ENCODE measurements at places on chromosomes 11 and 22.

DNA sequence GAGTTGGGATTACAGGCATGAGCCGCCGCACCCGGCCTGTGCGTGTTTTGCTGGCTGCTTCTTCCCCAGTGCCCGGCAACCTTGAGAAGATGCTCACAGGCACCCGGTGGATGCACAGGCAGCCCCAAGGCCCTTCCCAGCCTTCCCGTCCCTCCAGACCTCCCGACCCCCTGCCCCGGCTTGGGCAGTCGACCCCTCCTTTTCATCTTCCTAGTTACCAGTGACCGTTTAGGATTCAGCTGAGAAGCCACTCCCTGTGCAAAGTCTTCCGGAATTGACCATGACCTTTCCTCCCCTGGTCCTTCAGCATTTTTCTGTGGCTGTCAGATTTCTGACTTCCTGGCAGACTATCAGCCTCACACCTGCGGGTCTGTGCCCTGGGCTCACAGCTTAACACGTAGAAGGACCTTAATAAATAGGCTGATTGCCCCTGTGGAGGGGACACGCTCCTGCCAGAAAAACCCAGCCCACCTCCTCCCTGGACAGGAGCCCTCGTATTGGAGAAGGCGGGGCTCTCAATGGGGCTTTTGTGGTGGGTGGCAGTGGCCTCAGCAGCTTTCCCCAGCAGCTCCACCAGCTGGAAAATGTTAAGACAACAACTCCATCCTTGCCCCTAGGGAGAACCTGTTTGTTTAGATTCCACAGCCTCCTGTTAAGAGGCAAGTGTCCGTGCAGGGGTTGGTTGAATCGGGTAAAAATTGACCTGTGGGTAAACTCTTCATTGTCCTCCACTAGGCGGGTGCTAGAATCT is 10.4 kb upstream of the ANO1 start:
- DNase-seq = peak; percentile 27

GRCh38 chr11:10208131-10208575 is 85.9 kb downstream of the SBF2 start:
- DNase-seq = peak; percentile 46

DNA sequence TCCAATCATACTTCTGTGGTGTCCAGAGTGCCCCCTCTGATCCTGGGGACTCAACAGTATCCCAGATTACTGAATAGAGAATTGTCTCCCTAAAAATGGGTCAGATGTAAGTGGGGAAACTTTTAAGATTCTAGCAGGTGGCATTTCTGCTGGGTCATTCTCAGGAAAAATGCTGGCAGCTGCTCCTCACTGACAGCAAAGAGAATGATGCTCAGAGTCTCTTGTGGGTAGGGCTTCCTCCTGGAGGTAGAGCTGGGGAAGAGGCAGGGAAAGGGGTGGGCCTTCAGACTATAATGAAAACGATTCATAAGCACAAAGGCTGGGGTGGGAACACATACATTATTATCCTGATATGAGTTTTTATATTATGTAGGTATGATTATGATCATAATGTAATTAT is 647.2 kb downstream of the NELL1 start:
- no peak for DNase-seq

GRCh38 chr11:134008634-134009071 is 51.9 kb upstream of the IGSF9B start:
- DNase-seq = no peak

GRCh38 chr22:22207845-22208564 is 36.6 kb upstream of the VPREB1 start:
- peak; percentile 69 for DNase-seq

DNA sequence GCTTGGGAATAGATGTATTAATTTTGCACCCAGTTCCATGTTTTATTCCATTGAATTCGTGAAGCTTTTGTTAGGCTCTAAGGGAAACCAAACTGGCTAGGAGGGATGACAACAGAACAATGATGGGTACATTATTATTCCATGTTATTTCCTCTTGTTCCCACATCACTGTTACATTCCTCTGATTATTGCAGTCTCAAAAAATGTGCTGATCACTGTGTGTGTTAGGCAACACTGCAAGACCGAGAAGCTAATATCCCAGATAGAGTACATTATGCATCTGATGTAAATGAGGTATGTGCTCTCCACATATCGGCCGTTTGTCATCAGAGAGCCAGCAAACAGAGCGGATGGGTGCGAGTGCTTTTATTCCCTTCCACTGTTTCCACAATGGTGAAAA is 327.9 kb downstream of the SOX6 start:
- DNase-seq = no peak

DNA sequence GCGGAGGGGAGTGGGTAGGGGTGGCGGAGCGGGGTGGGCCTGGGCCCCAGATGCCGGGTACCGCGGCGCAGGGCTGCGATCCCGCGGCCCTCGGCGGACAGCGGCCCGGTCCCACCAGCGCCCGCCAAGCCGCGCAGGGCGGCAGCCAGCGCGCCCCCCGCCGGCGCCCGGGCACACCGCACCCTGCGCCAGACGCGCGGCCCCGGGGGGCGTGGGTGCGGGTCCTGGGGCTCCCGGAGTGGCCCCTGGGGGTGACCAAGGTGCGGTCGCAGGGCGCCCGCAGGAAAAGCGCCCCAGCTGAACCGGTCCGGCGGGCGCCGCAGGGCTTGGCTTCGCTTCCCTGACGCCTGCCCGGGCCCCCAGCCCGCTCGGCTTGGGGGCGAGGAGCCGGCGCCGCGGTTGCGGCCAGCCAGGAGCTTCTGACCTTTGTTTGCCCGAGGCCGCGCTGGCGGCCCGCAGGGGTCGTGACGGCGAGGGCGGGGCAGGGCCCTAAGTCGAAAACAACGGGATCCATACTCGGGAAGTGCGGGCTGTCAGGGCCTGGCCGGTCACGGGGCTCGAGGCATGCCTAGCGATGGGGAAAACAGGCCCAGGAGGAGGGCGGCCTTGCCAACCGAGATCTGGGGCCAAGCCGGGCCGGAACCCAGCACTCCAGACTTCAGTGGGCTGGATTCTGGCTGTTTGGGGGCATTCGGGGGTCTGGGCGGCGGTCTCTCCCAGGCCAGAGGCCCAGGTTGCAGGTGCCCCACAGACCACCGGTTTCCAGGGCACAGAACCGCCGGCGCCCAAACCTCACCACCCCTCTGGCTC is 581 bp upstream of the AP5B1 start:
- peak; percentile 91 for DNase-seq

DNA sequence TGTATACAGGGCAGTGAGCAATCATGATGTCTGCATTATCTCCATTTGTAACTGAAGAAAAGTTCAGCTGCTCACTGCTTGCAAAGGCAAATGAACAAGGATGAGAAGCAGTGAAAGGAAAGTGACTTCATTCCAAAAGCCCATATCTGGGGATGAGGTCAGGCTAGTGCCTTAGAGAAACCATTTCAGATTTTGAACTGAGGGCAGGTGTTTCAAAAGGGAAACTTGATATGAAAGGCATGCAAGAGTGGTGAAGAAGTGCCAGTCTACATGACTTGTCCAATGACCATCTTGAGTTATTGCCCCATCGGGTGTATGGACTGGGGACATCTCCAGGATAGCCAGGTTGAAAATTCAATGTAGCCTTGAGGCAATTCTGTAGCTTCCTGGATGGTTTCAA is 7.3 kb upstream of the APOL4 start:
- DNase-seq = no peak

- DNase-seq = peak; percentile 58
These were observed 70.0 kb downstream of the RBX1 start for GRCh38 chr22:41021061-41021612.

- DNase-seq = no peak
These were observed 350.9 kb upstream of the CCDC179 start for GRCh38 chr11:23211221-23211620.

GRCh38 chr22:32043391-32043790 is 330 bp downstream of the SLC5A1 start:
- no peak for DNase-seq

GRCh38 chr22:46934746-46935491 is 172.5 kb downstream of the TBC1D22A start:
- DNase-seq = no peak

GRCh38 chr11:11570823-11571222 is 51.0 kb downstream of the GALNT18 start:
- DNase-seq = no peak

- DNase-seq = no peak
These were observed 40.2 kb downstream of the FZD4 start for GRCh38 chr11:86914865-86915519.

- peak; percentile 76 for DNase-seq
These were observed 2.5 kb upstream of the NPAS4 start for GRCh38 chr11:66418168-66418985.
